H7 (cell line): ENCODE measurements at places on chromosomes 5 and 9.
A peak's percentile ranks its signal among the peaks of the same experiment; 100 is the strongest.

DNA sequence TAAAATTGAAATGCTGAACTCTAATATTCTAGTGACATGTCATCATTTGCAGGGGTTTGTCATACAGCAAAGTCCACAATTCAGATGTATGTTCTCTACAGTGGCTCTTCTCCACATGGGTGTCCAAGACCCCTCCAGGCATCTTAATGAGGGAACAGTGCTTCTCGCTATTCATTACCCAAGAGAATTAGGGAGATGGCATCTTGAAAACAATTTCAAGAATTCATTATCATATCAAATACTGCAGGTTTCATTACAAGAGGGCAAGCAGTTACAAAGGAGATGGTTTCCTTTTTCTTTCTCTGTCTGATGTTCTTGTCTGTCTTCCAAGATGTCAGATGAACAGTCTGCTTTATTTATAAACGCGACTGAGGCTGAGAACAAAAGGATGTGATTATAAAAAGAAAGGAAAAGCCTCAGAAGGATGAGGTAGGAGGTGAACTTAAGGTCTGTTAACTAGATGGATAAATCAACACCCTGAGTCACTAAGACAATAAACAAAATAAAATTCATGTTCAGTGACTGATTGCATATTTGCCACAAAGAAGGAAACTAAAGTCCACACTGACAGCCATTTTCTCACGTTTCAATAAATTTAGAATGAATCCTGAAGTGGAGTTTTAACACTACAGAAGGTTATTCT is 326.7 kb upstream of the EFNA5 start:
- DNase-seq, result no peak

DNA sequence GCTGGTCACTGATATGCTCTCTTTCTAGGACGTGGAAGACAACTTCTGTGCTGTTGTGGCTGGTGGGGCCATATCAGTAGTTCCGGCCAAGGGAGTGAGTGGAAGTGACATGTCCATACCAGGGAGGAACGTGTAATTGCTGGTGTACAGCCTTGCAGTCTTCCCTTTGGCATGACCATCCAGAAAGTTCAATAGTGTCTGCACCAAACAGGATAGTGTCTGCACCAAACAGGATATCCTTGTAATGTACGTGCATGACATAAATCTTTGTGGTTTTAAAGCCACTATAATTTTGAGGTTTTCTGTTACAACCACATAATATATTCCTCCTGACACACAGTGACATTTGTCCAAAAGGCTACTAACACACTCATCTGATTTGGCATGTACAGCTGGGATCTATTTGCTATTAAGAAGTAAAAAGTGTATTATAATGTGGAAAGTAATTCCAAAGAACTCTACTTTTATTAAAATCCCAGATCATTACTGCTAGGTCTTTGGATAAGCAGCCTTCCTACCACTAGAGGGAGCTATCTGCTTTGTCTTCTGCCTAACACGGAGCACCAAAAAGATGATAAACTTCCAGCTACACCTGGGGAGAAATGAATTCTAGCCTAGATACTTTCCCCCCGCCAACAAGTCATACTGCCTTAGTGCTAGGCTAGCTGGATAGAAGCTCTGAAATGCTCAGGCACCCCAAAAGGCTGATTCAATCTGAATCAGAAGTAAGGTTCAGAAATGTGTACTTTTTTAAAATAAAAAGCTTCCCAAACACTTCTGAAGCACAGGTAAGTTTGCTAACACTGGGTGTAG is 52.7 kb downstream of the RNF145 start:
- DNase-seq, result peak; percentile 59

DNA sequence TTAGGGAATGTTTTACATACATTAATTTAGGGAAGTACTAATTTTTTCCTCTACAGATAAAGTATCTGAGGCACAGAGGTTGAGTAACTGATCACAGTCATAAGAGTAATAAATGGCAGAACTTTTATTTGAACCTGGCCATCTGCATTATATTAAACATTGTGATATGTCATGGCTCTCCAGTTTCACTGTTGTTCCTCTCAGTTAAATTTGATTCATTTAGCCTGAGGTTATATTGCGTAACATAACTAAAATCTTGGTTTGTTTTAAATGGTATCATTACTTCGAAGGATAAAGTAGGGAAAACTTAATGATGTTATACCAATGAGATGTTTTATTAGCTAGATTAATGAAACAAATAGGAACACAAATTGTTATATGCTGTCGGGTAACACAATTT is 284.4 kb downstream of the KDM4C start:
- no peak for DNase-seq

- peak; percentile 74 for DNase-seq
These were observed 63.7 kb upstream of the PPP2CA start for GRCh38 chr5:134289509-134290113.
